ENCODE measurements at places on chromosomes 2 and 18.

DNA sequence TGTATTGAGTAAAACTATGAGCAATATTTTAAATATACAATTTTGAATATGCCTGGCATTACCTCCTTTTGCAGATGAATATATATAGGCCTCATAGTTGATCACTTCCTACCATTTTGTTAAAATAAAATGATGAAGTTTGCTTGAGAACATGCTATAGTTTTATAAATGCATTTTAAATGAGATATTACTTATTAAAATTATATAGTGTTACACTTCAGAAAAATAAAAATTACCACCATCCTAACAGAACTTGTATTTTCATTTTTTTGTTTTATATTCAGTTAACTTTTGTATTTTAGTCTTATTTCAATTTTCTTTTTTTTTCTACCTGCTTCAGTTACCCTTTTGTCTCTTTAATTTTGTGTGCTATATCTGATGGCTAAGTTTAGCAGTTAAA, 426.9 kb downstream of the PARD3B start:
- DNase-seq = no peak

GRCh38 chr2:1053786-1054185, 103.1 kb downstream of the SNTG2 start:
- DNase-seq = no peak

DNA sequence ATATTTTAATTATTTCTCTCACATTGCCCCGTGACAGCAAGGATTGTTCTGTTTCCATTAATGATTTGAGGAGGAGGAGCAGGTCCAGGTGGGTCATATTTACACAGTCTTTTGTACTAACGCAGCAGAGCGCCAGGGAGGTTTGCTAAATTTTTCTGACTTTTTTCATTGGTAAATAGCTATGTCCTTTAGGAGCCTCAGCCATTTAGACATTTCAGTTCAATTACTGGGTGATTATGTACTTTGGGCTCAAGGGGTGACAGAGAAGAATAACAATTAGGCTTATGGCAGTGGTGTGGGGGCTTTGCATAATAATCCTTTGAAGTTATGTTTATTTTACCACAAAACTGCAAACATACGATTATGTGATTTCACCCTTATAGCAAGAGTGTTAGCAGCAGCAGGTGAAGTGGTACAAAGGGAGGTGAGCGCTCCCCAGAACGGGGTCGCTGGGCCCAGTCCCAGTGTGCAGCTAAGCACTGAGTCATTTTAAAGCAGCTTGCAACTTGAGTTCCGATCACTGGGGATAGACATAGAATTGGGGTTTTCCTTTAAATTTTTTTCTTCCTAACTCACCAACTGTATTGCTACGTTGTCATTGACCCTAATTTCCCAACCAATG, 80.3 kb downstream of the TSHZ1 start:
- no peak for DNase-seq

DNA sequence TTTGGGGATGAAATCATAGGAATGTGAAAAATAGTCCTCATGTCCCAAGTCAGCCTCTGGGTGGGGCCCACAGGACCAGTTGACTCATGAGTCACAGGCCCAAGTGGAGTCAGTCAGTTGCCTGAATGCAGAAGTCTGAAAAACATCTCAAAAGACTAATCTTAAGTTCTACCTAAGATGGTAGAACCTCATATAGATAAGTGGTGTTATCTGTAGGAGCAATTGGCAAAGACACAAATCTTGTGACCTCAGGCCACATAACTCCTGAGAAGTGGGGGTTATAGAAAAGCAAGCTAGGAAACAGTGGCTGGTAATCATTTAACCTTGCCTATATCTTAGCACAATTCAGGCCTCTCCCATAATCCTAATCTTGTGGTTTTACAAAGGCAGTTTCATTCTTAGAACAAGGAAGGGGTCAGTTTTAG, 257.1 kb upstream of the SPOPL start:
- DNase-seq = no peak

GRCh38 chr18:44912740-44913478, 232.2 kb downstream of the SETBP1 start:
- no peak for DNase-seq

DNA sequence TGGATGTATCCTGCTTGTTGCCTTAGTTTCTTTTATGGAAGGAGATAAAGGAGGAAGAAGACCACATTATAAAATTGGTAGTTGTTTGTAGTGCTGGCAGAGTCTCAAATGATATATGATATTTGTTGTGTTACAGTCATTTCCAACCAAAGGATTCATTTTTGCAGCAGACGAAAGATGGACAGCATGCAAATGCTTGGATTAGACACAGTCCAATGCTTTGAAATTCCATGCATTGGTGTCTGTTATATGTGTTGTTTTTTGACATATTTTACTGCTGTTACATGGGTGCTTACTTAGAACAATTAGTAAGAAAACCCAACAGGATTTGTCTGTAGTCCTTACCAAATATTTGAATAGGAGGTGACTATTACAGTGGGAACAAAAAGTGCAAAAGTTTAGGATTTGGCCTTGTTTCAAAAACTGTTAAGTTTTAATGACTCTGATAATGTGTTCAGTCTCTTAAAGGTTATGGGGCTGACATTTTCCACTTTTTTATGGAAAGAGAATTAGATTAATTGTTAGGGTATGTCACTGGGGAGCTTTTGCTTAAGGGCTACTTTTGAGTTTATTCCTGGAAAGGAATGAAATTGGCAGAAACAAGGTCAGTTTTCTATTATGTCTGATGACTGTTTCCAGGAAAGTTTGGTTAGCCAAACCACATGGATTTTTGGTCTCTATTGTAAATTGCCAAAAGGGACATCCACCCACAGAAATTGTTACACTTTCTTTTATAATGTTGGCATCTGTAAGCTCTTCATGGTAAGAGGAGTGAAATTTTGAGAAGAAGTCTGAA, 229.4 kb upstream of the MMADHC start:
- DNase-seq = no peak

- DNase-seq = no peak
Observed at GRCh38 chr18:30596635-30597034, 445.9 kb downstream of the DSC3 start.

GRCh38 chr2:196293751-196294515, 122.6 kb upstream of the STK17B start:
- no peak for DNase-seq

GRCh38 chr2:180705122-180705521, 275.3 kb upstream of the UBE2E3 start:
- no peak for DNase-seq

- DNase-seq = no peak
Observed at GRCh38 chr2:53711271-53711780, 56.3 kb upstream of the CHAC2 start.

DNA sequence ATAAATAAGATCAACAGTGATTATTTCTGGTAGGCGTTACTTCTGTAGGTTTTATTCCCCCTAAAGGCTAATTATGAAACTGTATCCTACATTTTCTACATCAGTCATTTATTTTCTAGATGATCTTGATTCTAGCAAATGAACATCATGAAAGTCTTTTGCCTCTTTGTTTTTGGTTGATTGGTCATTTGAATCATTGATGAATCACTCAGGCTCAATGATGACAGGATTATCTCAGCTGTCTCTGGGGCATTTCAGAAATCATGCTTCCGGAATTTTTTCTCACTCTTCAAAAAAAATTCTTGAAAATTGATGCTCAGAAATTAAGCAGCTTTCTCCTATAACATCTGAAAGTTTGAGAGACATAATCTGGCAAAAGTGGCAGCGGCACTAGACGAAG, 298.9 kb upstream of the TCF4 start:
- DNase-seq = no peak

GRCh38 chr2:9975328-9975727, 23.8 kb downstream of the GRHL1 start:
- DNase-seq = no peak

GRCh38 chr18:56109757-56110156, 521.8 kb upstream of the TCF4 start:
- no peak for DNase-seq

GRCh38 chr2:218086478-218086877, 17.4 kb downstream of the RUFY4 start:
- DNase-seq = no peak

DNA sequence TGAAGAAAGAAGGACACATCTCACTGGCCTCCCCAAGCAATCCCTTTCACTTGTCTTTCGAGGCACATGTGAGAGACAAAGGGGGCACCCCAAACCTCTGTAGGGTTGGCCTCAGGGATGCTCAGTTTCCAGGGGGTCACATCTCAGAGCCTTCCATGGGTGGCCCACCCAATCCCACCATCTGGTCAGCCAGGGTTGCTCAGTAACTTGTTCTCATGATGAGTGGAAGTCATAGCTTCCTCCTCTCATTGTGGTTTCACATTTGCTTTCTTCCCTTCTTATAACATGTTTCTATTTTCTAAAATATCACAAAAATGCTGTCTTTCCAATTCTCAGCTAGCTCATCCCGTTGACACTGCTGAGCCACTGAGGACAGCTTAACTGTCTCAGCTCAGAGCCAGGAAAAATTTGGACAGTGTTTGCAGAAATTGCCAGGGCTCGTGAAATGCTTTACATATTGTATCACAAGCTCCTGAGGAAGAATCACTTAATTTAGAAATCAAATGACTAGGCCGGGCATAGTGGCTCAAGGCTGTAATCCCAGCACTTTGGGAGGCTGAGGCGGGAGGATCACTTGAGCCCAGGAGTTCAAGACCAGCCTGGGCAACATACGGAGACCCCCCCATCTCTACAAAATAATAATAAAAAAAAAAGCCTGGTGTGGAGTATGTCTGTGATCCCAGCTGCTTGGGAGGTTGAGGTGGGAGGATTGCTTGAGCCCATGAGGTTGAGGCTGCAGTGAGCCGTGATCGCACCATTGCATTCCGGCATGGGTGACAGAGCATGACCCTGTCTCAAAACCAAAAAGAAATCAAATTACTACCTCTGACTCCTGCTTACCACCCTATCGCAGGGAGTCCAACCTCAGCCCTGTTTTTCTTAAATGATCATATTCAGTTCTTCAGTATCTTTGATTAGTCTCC, 129.3 kb downstream of the PRKCE start:
- DNase-seq = no peak

GRCh38 chr18:79507546-79508480, 112.1 kb downstream of the NFATC1 start:
- peak; percentile 42 for DNase-seq

DNA sequence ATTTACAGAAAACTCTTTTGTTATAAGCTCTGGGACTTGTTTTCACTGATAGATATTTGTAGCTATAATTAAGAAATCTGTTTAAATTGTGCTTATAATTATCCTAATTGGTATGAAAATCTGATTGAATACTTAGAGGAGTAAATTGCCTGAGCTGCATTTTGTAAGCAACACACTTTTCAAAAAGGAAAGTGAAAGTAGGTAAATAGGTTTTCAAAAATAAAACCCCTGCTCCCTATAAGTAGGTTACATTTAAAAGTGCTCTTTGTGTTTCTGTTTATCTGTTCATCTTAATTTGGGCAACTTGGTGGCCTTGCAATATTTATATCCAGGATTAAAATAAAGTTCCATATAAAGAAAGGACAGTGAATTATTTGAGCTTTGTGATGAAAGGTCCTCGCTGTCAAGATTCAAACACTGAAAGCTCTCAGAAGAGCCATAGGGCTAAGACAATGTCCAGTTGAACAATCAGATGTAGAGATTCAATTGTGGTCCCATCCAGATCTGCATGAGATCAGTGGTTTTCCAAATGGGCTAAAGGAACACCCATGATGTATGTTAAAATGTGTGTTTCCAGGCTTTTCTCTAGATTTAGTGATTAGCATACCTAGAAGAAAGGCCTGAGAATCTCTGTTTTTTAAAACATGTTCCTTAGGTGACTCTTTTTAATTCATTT, 371.6 kb downstream of the RPRM start:
- DNase-seq = no peak

- DNase-seq = no peak
Observed at GRCh38 chr2:23694058-23695045, 232.6 kb downstream of the ATAD2B start.

- DNase-seq = no peak
Observed at GRCh38 chr2:221780281-221780688, 208.2 kb upstream of the EPHA4 start.

DNA sequence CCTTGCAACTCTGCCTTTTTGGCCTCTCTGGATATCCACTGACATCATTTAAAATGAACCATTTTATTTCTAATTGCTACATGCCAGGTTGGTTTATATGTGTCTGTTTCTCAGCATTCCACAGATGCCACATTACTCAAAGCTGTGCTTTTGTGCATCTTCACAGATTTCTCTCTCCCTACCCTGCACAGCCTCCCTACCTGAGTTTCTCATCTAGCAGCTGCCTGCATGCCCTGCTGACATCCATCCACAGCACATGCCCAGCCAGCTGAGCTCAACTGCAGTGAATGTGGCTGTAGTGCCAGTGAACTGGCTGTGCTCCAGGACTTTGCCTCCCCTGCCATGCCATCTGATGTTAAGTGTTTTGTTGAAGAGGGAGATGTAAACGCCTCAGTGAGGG, 44.5 kb downstream of the PKP4 start:
- DNase-seq = no peak

DNA sequence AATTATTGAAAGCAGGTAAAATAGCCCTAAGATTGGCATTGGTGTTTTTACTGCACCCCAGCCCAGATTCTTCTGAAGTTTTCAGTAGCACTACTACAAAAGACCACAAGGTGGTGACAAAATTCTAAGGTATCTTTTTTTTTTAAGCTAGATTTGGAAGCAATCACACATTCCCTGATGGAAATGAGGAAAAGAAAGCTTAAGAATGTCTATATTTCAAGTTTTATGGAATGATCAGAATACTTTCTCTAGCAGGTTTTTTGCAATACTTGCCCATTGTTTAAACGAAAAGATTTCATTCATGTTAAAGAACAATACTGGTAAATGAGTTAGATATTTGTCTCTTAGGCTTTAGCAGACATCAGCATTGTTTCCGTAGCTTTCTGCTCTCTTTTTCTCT, 32.1 kb upstream of the ZNF638 start:
- peak; percentile 69 for DNase-seq

GRCh38 chr2:143725400-143725799, 596.2 kb downstream of the ARHGAP15 start:
- no peak for DNase-seq

DNA sequence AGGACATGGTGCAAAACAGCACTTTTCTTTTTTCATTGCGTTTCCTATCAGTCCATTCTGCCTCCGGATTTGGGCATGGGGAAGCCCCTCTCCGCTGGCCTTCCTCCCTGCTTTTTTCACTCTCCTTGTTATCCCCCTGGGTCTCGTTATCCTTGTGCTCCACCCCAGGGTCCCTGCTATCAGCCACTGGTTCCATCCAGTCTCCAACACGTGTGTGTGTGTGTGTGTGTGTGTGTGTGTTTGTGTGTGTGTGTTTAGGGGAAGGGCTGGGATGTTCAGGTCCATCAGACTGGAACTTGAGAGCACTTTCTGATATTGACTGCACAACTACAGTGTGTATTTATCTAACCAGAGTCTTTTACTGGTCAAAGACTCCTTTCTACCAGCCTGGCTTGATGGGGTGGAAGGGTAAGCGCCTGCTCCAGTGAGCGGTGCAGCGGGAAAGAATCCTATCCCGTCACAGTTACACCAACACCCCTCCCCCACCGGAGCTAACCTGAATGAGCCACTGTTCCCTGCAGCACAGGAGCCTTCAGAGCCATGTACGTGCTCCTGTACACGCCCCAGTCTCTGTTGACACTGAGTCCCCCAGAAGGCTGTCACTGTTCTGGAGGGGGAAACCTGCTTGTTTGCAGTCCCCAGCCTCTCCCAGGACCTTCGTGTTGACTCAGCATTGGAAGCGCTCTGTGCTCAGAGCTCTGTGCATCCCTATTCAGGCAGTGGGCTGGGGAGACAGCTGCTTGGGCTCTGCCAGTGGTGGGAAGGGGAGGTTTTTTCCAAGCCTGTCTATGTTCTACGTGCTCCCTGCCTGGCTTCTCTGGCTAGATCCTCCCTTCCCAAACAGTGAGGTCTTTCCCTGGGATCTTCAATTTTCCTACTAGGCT, 4.6 kb downstream of the INHA start:
- DNase-seq = no peak

Data from hematopoietic multipotent progenitor cell treated with erythropoietin and hydrocortisone succinate and interleukin-3 and kit ligand, for 17 days (in vitro differentiated cells).